ENCODE measurements at places on chromosomes 3 and 15.

DNA sequence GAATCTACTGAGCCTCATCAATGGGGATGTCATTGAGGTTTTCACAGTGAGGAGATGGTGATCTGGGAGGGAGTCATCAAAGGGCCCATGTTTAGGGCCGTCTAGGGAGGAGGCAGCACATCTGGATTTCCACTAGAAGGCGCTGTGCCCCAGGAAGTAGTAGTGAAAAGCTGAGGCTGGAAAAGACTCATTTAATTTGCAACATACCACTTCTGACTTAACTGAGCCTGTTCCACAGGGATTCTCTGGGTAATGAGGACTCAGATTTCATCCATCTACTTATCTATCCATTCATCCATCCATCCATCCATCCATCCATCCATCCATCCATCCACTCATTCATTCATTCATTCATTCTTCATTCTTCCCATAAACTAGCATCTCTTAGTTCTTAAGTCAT lies 17.4 kb upstream of the SHF start:
- peak; percentile 80 for DNase-seq

GRCh38 chr3:132709761-132710160 lies 12.4 kb downstream of the NPHP3 start:
- no peak for DNase-seq

DNA sequence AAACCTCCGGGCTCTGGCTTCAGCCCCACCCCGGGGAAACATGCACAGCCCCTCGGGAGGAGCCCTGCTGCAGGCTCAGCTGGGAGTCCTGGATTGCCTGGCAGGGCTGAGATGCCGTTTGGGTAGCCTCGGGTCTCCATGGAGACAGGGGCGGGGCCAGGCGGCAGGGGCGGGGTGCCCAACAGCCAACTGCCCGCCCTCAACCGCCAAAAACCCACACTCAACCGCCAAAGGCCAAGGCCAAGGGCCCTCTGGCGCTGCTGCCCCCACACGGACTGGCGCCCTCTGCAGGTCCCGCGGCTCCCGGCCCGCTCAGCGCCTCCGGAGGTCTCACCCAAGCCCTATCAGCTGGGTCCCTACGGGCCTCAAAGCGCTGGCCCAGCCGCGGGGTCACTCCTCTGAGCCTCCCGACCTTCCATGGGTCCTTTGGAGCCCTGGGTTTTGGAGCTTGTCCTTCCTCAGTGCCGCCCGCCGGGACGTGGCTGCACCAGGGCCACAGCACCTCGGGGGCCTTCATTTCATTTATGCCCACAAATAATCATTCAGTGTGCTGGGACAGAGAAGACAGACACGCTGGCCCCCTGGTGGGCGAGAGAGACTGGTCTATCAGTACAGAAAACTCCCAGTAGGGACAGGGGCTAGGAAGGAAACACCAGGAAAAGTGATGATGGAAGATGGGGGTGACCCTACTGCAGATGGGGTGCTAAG lies 33.5 kb upstream of the ACAD9 start:
- DNase-seq, result peak; percentile 30

DNA sequence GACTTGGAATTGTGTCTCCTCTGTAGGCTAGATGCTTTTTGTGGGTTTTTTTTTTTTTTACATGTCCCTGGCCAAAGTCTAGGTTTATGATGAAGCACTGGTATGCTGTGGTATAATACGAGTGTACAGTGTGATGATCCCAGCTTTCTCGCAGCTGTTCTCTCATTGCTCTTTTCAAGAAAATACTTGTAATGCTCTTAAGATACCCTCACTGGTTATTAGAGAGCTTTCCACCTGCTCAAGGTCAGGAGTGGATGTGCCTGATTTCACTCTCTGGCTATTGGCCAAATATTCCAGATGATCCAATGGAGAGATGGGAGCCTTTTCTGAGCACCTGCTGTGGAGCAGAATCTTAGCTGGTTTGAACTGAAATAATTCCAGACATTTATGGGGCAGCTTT lies 215.1 kb downstream of the MYRIP start:
- no peak for DNase-seq

DNA sequence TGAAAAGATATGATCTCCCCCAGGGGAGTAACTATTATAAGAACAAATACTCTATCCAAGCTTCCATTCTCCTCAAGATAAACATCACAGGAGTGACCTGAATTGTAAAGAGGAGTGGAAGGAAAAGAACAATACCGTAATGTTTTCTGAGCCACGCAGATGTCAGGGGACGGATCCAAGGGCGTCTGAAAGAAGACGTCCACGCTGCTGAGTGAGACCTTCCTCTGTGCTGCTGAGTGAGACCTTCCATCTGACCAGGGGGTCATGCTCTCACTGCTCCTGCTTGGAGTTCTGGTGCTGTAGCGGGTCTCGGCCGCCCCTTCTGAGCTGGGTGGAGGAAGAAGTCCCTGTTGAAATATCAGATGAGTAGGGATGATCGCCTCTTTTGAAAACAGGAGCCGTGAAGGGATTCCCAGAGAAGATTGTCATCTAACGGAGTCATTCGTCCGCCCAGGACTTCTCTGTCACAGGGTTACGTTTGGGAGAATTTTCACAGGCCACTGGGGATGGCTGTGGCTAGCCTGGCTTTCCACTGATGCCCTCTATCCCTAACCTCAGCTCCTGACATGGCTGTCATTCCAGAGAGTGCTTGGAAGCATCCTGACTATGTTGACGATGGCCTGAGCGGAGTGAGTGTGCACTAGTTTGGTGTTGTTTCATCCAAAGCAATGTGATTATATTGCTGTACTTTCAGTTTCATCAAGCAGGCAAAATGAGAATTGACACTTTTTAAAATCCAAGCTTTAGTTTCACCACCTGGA lies 184.9 kb downstream of the APBA2 start:
- no peak for DNase-seq

- DNase-seq, result no peak
Observed at GRCh38 chr3:184188080-184188479, 2.1 kb downstream of the ABCF3 start.
